ENCODE measurements at places on chromosomes 3 and 15.

GRCh38 chr15:30062881-30063280 is 19.9 kb upstream of the GOLGA8J start:
- no peak for DNase-seq

GRCh38 chr3:83048556-83048955 is 1287.1 kb upstream of the GBE1 start:
- DNase-seq, result no peak

DNA sequence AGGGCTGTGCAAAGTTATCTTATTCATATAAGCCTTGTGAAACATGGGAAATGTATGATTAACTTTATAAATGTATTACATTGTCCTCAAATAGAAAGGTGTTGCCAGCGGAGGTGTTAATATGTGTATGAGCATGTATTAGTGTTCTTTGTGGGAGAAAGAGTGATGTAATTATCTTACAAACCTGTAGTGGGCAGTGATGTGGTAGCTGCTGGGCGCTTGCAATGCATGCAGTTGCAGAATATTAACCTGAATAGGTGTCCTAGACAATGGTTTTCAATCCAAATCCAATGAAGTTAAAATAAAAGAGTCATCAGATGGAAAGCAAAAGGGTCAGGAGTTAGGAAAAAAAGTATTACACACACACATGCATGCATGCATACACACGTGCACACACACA is 881.3 kb upstream of the CADM2 start:
- DNase-seq, result no peak

- DNase-seq, result no peak
Measured at GRCh38 chr15:68279779-68280753, 2.5 kb downstream of the FEM1B start.

- DNase-seq, result no peak
Measured at GRCh38 chr3:145698250-145698649, 462.7 kb downstream of the PLOD2 start.

DNA sequence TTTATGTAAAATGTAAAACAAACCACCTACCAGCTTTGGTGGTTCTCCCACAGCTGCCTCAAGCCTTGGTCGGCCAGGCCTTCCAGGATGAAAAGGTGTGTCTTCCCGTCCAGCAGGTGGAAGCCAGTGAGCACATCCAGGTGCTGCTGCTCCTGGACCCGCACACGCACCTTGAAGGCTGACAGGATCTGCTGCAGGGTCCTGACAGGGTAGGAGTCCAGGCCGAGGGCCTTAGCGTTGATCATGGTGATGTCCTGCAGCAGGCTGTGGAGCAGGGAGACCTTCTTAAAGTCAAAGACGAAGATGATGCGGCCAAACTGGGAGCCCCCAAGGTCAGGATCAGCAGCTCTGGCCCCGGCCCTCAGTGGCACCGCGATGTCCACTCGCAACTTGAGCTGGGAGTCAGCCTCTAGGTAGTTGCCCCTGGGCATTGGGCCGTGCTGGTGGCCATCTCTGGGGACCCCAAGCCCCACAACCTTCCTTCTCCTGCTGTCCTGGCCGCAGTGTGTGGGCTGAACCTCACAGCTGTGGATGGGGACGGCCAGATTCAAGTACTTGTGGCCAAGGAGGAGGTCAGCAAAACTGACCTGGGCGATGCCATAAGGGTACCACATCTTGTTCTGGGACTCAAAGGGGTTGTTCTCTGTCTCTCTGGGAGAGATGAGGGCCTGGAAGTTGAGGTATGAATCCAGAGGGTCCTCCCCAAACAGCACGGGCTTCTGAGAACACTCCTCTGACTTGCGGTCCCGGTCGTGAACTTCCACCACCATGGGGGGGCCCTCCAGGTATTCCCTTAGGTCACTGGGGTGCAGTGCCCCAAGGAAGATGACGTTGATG is 48.6 kb downstream of the CFAP92 start:
- no peak for DNase-seq

DNA sequence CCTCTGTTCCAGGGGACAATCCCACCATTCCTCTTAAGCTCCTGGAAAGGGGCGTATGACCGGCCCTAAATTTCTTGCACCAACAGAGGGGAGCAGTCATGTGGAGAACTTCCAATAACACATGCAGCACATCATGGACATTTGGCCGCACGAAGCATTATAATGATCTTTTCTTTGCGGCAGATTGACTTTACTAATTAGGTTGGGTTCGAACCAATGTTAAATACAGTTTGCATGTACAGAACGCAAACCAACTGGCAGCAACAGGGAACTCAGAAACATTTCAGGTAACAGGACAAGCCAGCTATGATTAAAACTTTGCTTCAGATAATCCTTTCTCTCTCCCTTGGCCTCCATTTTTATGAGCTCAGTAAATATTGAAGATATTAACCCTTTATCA is 100.8 kb upstream of the ADPGK start:
- no peak for DNase-seq

DNA sequence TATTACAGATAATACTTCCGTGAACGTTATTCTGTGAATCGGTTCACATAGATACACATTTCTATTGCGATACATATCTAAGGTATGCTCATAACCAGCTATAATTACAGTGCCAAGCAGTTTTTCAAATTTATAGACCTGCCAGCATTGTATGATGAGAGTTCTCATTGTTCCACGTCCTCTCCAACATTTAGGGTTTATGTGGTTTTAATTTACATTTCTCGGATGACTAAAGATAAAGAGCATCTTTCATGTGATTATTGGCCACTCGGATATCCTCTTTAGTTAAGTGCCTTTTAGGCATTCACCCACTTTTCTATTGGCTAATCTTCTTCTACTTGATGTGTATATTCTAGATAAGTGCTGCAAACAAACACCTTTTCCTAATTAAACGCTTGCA is 134.7 kb upstream of the CCDC54 start:
- no peak for DNase-seq

- peak; percentile 19 for DNase-seq
Measured at GRCh38 chr15:64151727-64152506, at the start of gene SNX22. TSS of gene SNX22 (plus strand) at chr15:64151731. CDS start at chr15:64151776, 45 bp downstream.

GRCh38 chr3:72082186-72082715 is 297.3 kb upstream of the PROK2 start:
- no peak for DNase-seq

GRCh38 chr3:143718463-143718862 is 129.8 kb downstream of the SLC9A9 start:
- no peak for DNase-seq

DNA sequence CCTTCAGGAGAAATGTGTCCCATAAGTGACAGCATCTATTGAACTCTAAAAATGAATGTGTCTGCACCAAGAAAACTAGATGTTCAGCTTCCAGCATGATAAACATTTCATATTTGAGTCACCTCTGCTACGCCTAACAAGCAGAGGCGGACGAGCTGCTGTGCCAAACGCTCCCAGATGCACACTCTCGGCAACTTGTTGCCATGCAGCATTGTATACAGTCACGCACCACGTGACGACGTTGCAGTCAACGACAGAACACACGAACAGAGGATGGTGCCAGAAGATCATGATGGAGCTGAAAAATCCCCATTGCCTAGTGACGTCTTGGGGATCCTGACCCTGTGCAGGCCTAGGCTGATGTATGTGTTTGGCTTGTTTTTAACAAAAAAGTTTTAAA is 137.5 kb downstream of the XXYLT1 start:
- DNase-seq, result peak; percentile 60

DNA sequence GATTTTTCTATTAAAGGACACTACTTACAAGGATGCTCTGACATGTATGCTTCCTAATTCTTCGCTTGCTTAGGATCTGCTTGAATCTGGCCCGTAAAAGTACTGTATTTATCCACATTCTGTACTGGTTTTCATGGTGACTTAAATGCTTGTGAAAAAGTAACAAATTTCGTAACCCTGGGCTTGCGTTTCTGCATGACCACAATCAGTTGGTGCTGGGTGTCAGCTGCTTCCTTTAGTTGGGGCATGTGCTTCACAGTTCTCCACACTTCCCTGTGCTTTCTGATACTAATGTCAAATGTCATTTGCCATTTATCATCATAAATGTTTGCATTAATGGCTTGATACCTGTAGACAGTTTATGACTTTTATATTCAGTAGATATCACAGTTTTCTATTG is 218.4 kb upstream of the MLF1 start:
- no peak for DNase-seq

DNA sequence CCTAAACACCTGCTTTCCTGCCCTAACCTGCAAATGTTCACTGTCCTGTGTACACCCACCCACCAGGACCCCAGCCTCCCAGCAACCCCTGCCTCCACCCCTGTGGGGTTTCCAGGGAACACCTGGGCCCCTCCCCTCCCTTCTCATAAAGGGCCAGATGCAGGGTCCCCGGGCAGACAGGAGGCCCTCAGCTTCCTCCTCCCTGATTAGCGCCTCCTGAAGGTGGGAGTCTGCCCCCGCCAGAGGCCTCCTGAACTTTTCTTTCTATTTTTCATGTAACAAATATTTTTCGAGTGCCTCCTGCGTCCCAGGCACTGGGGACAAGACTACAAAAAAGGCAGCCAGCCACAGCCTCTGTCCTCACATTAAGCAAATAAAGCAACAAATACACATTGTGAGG is 135.4 kb upstream of the LINGO1 start:
- no peak for DNase-seq
